ENCODE measurements at places on chromosomes 5 and 9. TPM values are rescaled to one million over a fixed set of nuclear protein-coding genes. Genes with fewer than 3 reads are reported as not detected.

GRCh38 chr5:141761-142160, 49.5 kb upstream of the LRRC14B start:
- DNase-seq = no peak

- no peak for DNase-seq
Observed at GRCh38 chr9:109616571-109617120, 118.5 kb upstream of the PTPN3 start.

DNA sequence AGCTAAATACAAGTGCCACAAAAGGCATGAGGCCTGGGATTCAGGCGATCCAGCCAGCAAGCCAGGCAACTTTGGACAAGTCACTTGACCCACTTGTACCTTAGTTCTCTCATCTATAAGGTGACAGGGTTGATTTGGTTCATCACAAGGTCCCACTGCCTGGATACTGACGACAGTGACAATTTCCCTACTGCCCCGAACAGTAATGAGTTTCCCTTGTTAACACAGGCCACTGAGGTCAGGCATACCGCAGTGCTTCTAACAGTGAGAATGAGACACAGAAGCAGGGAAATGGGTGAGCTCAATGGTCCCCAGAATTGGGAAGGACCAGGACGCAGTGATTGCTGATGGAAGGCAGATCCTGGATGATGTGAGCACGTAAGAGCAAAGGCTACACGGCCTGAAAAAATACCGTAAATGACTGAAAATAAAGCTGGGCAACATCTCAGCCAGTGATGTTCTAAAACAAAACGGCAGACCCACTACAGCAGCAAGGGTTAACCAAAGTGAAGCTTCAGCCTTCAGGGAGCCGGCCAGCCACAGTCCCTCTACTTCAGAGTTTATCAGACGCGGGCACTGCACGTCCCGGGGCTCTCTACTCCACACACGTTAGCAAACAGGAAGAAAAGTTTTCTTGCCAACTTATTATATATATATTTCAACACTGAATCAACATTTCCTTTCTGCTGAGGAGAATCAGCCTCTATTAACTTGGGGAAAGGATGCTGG, 846 bp downstream of the MGAT1 start:
- DNase-seq = no peak

DNA sequence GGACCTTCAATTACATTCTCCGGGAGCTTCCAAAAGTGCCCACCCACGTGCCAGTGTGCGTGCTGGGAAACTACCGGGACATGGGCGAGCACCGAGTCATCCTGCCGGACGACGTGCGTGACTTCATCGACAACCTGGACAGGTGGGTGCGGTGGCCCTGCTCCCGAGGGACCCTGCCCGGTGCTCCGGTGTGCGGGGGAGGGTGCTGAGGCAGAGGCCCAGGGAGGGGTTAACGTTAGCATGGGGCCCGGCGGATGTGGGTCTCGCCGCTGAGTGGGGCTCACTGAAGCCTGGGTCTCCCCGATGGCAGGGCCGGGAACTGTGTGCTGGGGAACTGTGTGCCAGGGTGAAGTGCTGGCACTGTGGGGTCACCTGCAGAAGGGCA, 10.6 kb upstream of the AJM1 start:
- no peak for DNase-seq

- no peak for DNase-seq
Observed at GRCh38 chr9:75962013-75962661, 71.7 kb downstream of the PCSK5 start.

GRCh38 chr5:139386050-139386438, 2.9 kb upstream of the SLC23A1 start:
- DNase-seq = no peak

GRCh38 chr5:114412510-114413171, 50.8 kb downstream of the KCNN2 start:
- DNase-seq = no peak

GRCh38 chr9:34463098-34463900, 4.7 kb downstream of the DNAI1 start:
- DNase-seq = no peak

DNA sequence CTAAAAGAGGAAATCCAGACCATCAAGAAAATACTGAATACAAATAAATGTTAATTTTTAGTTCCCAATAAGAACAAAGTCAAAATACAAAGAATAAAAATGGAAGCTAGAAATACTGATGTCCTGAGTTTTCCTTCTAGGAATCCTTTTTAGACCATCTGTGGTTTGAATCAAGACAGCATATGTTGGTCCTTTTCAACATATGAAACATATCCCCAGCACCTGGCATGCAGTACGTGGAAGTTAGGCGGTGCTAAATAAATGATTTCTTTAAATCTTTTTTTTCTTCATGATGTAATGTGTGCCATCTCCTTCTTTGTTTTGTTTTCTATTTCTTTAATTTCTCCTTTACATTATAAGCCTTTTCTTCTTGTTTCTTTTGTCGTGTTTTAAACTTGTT, 34.0 kb downstream of the KIAA1958 start:
- DNase-seq = no peak

GRCh38 chr9:112866662-112867274, 23.9 kb downstream of the SLC46A2 start:
- no peak for DNase-seq

DNA sequence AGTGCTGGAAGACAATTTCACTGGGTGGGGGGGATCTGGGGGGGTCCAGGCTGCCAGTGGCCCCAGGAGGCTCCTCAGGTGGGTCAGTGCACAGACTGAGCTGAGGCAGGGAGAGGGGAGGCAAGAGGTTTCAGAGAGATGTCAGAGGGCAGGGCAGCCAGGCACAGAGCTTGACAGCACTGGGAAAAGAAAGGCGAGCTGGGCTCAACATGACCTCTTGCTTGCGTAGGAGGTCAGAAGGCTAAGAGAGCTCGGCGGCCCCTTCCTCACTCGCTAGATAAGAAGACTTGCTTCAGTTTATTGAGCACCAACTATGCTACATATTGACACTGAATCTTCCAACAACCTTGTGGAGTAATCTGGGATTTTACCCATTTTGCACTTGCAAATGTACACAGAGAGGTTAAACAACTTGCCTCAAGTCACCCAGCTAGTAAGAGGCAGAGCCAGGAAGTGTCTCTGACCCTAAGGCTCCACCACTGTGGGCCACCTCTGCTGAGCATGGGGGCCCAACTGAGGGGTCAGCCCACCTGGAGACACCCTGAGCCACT, 3.5 kb downstream of the PDLIM7 start:
- no peak for DNase-seq

GRCh38 chr5:51397996-51398395, 14.7 kb downstream of the ISL1 start:
- no peak for DNase-seq

DNA sequence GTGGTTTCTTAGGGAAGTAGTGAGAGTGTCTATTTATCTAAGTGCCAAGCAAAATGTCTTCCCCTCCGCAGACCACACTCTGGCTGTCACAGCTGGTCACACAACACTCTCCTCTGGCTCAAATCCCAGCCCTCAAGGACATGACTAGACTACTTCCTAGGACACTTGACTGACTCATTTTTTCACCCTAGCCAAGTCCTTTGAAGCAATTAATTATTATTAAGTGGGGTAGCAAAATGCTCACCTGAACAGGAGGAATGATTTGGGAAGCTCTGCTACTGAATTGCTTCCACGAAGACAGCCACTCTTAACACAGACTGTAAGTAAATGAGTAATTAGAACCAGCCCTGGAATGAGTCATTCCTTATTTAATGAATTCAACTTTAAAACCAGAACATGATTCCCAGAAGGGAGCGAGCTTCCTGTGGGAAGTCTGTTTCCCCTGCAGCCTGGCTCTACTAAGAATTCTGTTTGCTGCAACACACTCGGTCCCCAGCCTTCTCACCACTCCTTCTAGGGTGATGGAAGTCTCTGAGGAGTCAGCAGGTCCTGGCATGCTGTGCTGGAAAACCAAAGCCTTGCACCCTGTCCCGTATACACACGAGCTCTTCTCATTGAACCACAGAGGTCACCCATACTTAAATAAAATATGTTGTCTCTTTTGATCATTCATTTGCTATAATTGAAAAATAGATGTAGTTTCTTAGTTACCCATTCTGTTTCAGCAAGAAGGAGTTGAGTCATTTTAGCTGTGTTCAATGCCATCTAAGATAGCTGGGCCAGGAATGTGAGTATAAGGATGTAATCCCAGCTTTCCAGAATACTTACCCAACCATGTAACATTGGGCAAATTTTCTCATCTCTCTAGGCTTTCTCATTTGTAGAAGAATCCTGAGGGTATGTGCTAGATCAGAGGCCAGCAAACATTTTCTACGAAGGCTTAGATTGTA, 218.6 kb upstream of the RASEF start:
- DNase-seq = no peak

DNA sequence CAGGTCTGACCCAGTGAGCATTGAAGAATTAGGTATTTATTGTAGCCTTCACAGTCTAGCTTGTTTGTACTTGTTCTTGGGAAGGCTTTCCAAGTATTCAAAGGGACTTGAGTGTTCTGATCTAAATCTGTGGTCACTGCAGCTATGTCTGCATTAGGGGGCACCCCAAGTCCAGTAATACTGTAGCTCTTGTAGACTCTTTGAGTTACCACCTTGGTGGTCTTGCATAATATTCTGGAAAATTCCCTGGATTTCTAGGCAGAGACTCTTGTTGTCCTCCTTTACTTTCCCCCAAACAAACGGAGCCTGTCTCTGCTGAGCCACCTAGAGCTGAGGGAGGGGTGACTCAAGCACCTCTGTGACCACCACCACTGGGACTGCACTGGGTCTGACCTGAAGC, 149.5 kb upstream of the DHFR start:
- no peak for DNase-seq

GRCh38 chr9:86716326-86716922, 230.9 kb downstream of the GAS1 start:
- no peak for DNase-seq

- DNase-seq = no peak
Observed at GRCh38 chr5:9932770-9933169, 302.6 kb upstream of the TAS2R1 start.

GRCh38 chr5:2921176-2921575, 169.7 kb upstream of the IRX2 start:
- DNase-seq = no peak

- no peak for DNase-seq
Observed at GRCh38 chr9:78319197-78320029, 22.5 kb downstream of the PSAT1 start.

DNA sequence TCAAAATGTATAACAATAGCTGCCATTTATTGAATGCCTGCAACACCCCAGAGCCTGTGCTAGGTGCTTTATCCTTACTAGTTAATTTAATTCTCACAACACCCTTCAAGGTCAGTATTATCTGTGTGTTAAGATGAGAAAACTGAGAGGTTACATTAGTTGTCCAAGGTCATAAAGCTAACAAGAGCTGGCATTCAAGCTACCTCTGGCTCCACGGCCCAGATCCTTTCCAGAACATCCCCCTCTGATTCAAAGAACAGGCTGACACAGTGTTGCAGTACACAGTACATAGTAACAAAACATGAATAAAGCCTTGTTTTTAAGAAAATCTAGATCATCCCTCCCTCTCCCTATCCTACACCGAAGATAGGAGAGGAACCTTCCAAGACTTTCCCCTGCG, 9.4 kb upstream of the FRMPD1 start:
- no peak for DNase-seq

- no peak for DNase-seq
Observed at GRCh38 chr5:173825215-173825865, 62.8 kb upstream of the CPEB4 start.

GRCh38 chr9:95980262-95981125, 105.0 kb downstream of the ERCC6L2 start:
- no peak for DNase-seq

DNA sequence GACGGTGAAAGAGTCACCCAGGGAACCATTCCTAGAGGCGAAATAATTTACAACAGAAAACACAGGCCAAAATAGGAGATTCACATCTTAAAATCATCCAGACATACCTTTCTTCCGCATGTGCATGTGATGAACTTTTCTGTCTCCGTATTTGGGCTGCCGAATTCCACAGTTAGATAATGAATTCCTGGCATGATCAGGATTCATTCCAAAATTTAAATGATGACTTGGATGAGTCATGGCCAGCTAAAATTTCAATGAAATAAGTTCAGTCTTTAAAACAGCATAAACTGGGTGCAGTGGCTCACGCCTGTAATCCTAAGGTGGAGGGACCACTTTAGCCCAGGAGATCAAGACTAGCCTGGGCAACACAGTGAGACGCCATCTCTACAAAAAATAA, 82.7 kb downstream of the DROSHA start:
- DNase-seq = no peak

DNA sequence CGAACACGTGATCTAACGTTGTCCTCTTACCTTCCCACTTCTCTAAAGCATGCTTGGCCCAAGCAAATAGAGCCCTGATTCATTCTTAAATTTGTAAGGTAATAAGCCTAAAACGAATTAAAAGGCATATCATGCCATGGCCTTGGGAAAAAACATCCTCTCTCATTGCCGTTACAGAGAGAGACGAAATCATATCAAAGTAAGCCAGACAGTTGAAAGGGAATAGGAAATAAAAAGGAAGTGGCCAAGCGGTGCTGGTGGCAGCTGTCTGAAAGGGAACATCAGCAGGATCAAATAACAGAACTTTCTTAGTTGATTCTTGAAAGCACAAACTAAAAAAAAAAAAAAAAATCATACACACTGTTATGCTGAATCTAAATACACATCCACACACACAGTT, 49.1 kb upstream of the CDH6 start:
- DNase-seq = no peak

DNA sequence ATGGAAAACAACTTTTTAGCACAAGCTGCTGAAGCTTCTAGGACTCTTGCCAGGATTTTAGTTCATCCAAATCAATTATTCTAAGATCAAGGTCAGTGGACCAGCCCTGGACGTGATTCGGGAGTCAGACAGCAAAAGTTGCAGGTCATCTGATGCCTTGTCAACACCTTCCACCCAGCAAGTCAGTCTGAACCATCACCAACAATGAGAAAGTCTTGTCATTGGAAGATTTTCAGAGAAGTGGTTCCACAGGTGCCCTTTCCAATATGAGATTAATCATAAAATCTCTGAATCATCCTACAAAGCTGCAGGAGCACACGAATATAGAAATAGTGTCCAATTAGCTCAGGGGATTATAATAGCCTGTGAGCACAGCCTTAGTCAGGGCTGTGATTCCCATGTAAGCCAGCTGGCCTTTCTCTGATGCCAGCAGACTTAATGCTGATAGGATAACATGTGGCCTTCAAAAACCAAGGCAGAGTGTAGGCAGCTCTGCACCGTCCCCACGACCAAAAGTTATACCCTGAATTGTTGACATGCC, 445.0 kb upstream of the TRPC7 start:
- no peak for DNase-seq

Gene GOLM1
- 1.2 TPM for total RNA-seq

Gene ALG2
- total RNA-seq = 30.3 TPM

Gene SURF6
- 19.9 TPM for total RNA-seq

Gene PCDHAC2
- 0.03 TPM for total RNA-seq

Gene PCDHGC4
- total RNA-seq = not detected

Gene TSSK1B
- not detected for total RNA-seq

Gene GRXCR2
- not detected for total RNA-seq

Gene TMEM203
- 44.7 TPM for total RNA-seq

Gene IFNE
- total RNA-seq = not detected

Gene RANBP6
- total RNA-seq = 29.3 TPM

Gene NR4A3
- total RNA-seq = 24.6 TPM

Gene SLC26A2
- total RNA-seq = 5.2 TPM

Gene MCIDAS
- total RNA-seq = not detected

Gene PCDHGA4
- total RNA-seq = 0.26 TPM

Gene IPPK
- 8.3 TPM for total RNA-seq

Gene NR6A1
- 0.40 TPM for total RNA-seq
